C1 segment of cervical spinal cord (tissue), 14 donors: ENCODE measurements at places on chromosomes 1 and 21.

- peak; percentile 72 for DNase-seq
Observed at GRCh38 chr1:156053768-156054499, at the start of gene UBQLN4. UBQLN4 (minus strand) TSS chr1:156053798; CDS start chr1:156053701, 97 bp downstream.

GRCh38 chr1:224737353-224737727, 121.2 kb downstream of the CNIH3 start:
- no peak for DNase-seq

- DNase-seq, result no peak
Observed at GRCh38 chr1:69524015-69524414, 43.7 kb upstream of the LRRC7 start.

GRCh38 chr1:93567255-93567918, 114.2 kb downstream of the BCAR3 start:
- no peak for DNase-seq

DNA sequence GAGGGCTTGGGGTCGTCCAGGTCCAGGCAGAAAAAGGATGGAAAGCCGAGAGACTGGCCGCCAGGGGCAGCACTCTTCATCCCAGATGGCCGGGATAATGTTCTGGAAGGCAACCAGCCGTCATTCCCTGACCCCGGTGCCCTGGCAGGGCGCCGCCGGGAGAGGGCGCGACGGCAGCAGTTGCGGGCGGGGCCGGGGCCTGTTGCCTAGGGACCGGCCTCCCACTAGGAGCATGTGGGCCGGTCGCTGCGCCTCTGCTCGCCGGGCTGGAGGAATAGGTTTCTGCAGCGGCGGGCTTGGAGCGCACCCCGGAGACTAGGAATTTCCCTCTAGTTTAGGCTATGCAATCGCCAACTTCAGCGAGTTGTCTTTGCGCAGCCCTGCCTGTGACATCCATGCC, 11.0 kb downstream of the DMRTB1 start:
- DNase-seq, result no peak

- no peak for DNase-seq
Observed at GRCh38 chr1:94095744-94096469, 25.0 kb downstream of the ABCA4 start.

- no peak for DNase-seq
Observed at GRCh38 chr1:167515893-167516321, 2.4 kb downstream of the CD247 start.

DNA sequence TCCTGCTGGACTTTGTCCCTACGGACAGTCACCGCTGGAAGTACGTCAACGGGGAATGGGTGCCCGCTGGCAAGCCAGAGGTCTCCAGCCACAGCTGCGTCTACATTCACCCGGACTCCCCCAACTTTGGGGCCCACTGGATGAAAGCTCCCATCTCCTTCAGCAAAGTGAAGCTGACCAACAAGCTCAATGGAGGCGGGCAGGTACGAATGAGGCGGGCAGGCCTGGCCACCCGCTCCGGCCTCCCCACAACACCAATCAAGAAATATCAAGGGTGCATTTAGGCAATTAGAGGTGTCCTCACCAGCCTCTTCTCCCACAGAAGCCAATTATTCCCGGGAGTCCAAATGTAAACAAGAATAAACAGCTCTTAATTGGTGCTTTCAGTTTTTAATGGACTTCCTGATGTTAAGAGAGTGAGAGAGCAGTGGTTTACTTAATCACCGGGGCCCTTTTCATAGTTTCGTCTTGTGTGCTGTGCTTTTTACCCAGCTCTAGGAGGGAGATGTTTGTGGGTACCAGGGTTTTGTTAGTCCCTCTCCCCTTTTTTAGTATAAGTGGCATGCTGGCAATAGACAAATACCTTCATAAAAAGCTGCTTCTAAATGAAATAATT, 10.7 kb downstream of the TBX19 start:
- DNase-seq, result no peak

- no peak for DNase-seq
Observed at GRCh38 chr21:44756423-44757185, 45.0 kb downstream of the UBE2G2 start.

- no peak for DNase-seq
Observed at GRCh38 chr1:160972939-160973338, 18.3 kb upstream of the ITLN2 start.

DNA sequence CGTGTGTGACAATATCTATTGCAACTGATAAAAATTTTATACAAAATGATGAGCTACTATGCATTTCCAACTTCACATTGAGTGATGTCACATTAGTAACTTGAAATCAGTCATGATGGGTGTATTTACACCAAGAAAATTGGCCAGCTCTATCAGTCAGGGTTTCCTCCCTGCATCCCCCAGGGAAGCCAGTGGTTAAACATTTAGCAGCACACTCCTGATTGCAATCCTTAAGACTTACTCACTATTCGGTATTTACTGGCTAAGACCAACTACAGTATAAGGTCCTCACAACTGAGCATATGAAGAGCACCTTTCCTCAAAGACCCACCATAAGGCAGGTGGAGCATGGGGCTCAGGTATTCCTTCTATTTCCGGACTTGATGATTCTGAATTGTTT, 41.3 kb upstream of the PTGFRN start:
- DNase-seq, result no peak

DNA sequence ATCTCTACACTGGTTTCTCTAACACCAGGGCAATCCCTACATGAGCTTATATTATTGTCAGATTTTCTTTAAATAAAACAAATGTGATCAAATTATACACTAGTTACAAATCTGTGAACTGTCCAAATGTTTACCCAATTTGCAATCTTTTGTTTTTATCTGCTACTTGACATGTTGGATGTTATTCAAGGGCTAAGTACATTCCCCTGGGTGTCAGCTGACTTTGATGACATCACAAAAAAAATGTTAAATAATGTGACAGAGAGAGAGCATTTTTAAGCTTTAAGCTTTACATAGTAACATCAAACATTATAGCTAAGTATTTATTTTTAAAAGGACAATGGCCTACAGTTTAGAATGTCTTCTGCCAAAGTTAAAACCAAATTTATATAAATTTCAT, 431.3 kb upstream of the PKN2 start:
- no peak for DNase-seq

DNA sequence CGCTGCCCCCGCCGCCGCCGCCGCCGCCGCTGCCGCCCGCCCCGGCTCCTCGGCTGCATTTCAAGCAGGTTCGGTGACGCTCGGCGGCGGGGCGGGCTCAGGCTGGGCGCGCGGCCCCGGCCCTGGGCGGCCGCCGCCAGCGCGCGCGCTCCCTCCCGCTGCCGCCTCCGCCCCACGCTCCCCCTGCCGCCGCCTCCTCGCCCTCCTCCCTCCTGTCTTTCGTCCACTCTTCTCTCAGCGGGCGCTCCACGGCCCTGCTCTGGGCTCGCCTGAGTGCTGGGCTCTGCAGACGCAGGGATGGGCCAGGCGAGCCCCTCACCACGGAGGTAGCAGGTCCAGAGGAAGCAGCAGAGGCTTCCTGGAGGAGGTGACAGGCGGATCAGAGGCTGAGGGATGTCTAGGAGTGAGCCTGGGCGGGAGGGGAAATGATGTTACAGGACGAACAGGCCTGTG, at the start of gene LRP8:
LRP8 (minus strand) TSS at position 62 of the 453 bp plus-strand sequence. CDS start 158 bp downstream, outside the sequence.
- peak; percentile 39 for DNase-seq

- no peak for DNase-seq
Observed at GRCh38 chr1:169692756-169693460, 18.5 kb downstream of the SELL start.

DNA sequence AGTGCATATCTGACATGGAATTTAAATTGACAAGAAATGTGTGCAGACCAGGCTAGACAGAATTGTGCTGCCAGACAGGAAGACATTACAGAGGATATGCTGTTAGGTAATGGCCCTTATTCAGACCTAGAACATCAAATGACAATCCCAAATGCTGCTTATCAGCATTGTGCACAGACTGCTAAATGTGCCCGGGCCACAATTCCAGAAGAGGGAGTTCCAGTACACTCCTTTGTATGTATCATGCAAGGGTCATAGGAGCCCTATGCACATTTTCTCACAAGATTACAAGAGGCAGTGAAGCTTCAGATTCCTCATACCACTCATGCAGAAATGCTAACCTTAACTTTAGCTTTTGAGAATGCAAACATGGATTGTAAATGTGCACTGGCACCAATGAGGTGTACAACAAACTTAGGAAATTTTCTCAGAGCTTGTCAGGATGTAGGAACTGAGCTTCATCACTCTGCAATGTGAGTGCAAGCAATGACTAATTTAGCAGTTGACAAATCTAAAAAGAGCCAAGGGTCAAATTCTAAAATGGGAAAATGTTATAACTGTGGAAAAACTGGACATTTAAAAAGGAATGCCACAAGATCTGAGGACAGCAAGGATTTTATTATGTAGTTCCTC, 273.5 kb downstream of the COL11A1 start:
- DNase-seq, result no peak

- no peak for DNase-seq
Observed at GRCh38 chr21:23899561-23899960, 1707.7 kb downstream of the MRPL39 start.

DNA sequence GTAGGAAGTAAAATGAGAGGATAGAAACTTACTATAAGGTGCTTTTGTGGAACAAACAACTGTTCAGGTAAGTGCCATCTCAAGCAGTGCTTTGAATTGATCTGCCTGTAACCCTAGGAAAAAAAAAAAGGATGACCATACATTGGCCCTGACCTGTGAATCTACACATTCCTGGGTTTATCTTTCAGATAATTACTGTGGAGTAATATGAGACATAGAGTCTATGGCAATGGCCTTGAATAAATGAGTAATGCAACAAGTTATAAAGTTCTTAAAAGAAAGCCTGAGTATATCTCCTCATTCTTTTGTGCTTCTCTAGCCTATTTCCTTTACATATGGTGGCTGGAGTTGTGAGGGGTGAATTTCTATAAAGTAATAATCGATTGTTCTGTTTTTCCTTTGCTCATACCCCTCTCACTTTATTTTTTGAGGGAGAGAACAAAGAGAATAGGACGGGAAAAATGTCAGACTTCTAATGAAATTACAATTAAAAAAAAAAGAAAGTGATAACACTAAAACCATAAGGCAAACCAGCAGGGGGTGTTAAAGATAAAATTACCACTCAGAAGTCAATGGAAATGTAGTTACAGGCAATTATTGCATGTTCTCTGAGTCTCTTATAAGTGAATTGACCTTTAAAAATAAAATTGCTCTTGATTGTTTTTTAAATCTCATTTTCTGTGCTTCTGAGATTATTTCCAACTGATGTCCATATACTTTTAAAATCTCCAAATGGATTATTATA, 12.4 kb upstream of the ATP1A1 start:
- DNase-seq, result no peak

DNA sequence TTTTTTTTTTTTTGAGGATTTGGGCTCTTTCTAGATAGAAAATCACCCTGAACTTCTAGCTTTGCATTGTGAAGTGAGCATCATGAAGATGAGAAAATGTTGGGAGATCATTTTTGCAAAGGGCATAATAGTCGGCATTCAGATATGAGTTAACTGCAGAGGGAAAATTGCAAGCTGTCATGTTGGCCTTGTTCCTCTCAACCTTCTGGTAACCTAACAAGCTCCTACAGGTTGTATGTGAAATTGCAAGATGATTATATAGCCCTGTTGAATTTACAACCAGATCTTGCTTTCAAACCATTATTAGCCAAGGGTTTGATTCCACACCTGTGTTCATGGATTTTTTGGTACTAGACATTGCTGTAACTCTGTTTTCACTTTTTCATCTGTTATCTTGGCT, 2.2 kb downstream of the ELOA start:
- DNase-seq, result no peak

GRCh38 chr1:27868556-27868931, 3.8 kb upstream of the THEMIS2 start:
- no peak for DNase-seq

DNA sequence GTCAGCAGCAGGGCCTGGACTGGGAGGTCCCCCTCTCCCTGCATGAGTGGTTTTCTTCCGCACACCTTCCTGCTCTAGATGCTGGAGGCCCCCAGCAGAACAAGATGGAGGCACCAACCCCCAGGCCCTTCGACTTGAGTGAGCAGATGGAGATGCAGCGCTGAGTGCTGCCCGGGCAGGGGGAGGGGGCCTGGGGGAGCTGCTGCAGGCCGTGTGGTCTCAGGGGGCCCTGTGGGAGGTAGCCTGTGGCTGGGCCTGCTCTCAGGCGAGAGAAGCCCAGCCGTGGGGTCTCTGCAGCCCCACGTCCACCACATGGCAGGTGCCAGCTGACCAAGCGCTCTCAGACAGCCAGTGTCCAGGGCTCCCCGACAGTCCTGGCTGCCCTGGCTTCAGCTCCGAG, 1.2 kb upstream of the FAAP20 start:
- DNase-seq, result no peak

GRCh38 chr1:234617986-234618736, 8.2 kb upstream of the IRF2BP2 start:
- DNase-seq, result no peak

GRCh38 chr1:112729909-112730308, 14.8 kb upstream of the PPM1J start:
- no peak for DNase-seq

GRCh38 chr1:7983086-7983778, 21.7 kb downstream of the PARK7 start:
- no peak for DNase-seq

DNA sequence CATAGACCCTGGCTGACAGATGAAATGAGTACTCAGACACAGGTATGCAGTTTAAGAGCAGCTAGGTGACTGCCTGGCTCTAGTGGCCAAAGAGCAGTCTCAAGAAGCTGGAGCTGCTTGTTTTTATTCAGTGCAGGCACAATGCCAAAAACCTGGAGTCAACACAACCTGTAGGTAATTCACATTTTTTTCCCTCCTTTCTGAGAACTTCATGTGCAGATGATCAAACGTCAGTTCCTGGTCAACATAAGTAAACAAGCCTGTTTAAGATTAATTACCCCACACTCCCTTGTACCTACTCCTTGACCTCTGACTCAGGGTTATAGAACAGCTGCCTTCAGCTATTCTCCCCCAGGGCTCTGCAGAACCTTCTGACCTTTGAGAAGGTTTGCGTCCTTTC, 17.3 kb upstream of the ACADM start:
- DNase-seq, result no peak

GRCh38 chr1:116105996-116106395, 5.2 kb upstream of the MAB21L3 start:
- DNase-seq, result no peak

- DNase-seq, result peak; percentile 47
Observed at GRCh38 chr21:42515708-42516502, 2.3 kb downstream of the SLC37A1 start.

DNA sequence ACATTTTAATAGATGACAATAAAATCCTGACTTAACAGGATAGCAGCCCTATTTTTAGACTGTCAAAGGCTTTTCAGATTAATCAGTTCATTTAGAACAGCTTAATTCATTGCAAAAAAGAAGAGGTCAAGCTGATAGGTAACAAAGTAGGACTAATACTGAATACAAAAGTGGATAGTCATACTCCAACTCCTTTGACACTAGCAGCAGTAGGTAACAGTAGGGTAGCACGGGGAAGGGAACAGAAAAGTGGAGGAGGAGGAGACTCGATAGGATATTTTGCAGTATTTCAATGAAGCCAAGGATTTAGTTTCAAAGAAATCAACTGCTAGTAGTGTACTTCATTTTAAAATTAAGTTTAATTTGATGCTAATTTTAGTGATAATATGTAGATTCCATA, 51.1 kb downstream of the USP1 start:
- no peak for DNase-seq

GRCh38 chr1:6666696-6667095, 34.9 kb downstream of the DNAJC11 start:
- DNase-seq, result no peak
